Karpas-422 (cell line): ENCODE measurements at places on chromosomes 16 and 17.
A peak's percentile ranks its signal among the peaks of the same experiment; 100 is the strongest.

GRCh38 chr17:81908793-81909192, 2.4 kb downstream of the PCYT2 start:
- DNase-seq: no peak

DNA sequence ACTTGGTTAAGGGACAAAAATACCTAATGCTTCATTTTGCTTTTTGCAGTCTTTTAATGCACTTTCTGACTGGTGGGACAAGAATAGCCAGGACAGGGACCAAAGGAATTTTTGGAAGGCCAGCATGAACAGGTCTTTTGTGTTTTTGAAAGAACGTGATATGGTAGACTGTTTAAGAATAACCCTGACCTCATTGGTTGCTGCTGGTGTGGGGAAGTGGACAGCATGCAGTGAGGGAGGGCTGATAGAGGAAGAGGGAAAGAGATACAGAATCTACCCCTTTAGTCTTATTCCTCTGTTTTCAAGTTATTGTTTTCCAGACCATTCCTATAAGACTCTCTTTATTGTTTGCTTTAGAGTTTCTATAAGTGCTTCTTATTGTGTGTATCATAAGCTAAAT, 816.2 kb downstream of the CDH11 start:
- peak; percentile 81 for DNase-seq

DNA sequence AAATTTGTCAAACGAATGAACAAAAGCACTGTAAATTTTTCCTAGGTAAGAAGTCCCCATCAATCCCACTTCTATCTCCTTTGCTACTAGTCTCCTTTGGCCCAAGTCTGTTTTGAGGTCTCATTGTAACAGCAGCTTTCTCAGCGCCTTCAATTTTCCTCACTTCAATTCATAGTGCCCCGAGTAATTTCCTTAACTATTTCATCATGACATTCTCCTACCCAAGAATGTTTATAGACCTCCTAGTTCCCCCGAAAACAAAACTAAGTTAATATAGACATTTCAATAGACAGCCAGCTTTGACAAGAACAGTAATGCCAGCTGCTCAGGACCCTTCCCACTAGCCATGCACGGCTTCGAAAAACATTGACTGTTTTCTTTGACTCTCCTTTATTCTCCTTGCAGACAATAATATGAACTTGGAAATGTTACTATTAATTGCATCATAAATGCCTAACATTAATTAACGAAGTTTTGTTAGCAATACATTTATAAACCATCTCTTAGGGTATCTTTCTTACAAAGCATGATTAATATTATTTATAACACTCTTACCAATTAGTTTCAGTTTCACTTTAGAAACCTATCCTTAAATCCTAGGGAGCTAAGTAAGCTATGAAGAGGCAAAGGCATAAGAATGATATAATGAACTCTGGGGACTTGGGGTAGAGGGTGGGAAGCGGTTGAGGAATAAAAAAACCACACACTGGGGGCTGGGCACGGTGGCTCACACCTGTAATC, 22.8 kb downstream of the GLG1 start:
- no peak for DNase-seq

- DNase-seq: no peak
Measured at GRCh38 chr17:20098314-20098713, 89.2 kb downstream of the SPECC1 start.

DNA sequence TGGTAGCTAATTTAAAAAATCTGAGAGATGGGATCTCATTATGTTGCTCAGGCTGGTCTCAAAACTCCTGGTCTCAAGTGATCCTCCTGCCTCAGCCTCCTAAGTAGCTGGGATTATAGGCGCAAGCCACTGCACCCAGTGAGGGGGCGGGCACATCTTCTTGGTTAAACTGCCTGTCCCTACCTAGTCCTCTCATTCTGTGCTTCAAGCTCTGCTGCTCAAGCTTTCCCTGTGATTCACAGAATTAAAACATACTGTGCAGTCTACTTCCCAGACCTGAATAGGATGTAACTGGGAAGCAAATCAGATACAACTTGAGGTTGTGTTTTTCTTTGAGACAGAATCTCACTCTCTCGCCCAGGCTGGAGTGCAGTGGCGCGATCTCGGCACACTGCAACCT, 2.3 kb downstream of the MRPL38 start:
- no peak for DNase-seq
